ENCODE measurements at places on chromosomes 11 and 22.

- DNase-seq, result no peak
Observed at GRCh38 chr22:24178502-24179440, 2.5 kb upstream of the SUSD2 start.

DNA sequence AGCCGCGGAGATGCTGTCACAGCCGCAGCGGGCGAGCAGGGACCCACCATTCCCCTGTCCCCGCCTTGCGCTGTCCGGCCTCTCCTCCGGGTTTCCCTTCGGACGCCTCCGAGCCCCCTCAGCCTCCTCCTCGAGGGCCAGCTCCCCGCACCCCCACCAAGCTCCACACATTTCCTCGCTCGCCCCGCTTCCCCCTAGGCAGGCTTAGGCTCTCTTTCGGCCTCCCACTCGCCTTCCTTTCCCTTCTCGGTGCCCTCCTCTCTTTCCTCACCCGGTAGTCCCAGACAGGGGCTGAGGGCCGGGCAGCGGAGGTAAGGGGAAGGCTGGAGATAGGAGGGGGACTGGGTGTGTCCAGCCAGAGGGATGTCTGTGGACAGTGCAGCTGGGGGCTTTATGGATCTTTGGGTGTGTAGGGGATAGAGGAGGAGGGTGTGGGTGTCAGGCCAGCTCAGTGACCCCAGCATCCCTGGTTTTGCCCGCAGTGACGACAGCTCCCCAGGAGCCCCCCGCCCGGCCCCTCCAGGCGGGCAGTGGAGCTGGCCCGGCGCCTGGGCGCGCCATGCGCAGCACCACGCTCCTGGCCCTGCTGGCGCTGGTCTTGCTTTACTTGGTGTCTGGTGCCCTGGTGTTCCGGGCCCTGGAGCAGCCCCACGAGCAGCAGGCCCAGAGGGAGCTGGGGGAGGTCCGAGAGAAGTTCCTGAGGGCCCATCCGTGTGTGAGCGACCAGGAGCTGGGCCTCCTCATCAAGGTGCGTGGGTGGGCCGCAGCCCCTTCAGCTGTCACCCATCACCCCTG, 1.6 kb downstream of the KCNK4 start:
- DNase-seq, result no peak

GRCh38 chr22:37999236-37999635, 14.9 kb upstream of the SOX10 start:
- DNase-seq, result no peak

DNA sequence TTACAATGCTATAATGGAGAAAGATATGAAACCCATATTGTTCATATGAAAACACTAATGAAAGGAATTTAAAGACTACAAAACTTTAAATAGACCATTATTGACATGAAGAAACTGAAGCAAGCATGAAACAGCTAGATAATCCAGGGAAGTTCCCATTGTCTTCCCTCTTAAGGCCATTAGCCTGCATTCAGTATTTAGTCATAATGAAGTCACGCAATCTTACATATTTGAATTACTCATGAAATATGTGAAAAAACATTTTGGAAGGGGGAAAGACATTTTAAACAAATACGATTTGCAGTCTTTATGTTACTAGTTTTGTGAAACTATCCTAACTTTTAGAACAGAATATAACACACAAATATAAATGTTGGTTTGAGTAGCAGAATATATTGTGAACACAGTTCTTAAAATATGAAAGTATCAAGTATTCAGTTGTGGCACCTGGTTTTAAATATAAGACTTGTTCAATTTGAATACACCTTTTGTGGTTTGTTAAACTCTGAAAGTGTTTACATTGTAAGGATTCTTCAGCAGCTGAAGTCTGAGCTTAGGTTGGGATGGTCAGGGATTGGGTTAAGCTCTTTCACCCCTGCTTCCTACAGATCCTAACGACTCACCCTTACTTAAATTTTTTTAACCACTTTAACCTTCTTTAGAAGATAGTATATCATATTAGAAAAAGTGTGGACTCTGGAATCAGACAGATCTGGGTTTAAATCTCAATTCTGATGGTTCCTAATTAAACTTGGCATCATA, 500.3 kb upstream of the TENM4 start:
- DNase-seq, result peak; percentile 31

- no peak for DNase-seq
Observed at GRCh38 chr22:42855211-42855610, 1.9 kb downstream of the ARFGAP3 start.

- no peak for DNase-seq
Observed at GRCh38 chr11:123034597-123034996, 27.3 kb downstream of the HSPA8 start.

DNA sequence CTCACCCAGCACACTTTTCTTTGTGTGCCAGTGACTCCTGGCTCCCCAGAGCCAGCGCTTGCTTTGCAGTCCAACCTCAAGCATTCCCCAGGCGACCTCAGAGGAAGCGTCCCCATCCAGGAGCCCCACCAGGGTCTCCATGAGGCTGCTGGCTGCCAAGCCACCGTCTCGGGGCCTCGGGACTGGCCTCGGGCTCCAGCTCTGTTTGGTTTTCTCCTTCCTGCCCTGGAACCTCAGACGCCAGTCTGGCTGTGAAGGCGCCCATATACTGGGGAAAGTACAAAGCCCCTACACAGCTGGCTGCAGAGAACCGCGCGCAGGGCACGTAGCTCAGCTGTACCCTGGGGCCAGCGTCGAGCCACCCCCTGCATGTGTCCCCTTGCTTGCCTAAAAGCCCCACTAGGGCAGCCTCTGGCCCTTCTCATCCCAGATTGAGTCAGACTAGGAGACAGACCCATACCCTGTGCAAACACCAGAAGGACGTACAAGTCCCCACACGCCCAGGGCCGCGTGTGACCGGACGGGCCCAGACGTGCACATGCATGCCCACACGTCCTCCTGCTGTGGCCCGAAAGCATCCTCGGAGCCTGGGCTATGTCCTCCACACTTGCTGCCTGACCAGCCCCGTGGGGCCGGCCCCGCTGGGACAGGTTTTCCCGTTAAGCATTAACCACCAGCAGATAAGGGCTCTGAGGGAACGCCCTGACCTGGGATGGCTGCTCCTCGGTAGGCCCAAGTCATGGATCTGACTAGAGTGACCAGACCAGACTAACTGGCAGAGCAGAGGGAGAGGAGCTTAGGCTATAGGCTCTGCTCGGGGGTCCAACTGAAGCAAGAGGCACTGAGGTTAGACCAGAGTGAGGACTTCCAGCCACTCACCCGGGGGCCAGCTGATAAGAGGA, 4.2 kb upstream of the SYT8 start:
- no peak for DNase-seq

- no peak for DNase-seq
Observed at GRCh38 chr11:70014291-70014690, 63.8 kb upstream of the ANO1 start.

DNA sequence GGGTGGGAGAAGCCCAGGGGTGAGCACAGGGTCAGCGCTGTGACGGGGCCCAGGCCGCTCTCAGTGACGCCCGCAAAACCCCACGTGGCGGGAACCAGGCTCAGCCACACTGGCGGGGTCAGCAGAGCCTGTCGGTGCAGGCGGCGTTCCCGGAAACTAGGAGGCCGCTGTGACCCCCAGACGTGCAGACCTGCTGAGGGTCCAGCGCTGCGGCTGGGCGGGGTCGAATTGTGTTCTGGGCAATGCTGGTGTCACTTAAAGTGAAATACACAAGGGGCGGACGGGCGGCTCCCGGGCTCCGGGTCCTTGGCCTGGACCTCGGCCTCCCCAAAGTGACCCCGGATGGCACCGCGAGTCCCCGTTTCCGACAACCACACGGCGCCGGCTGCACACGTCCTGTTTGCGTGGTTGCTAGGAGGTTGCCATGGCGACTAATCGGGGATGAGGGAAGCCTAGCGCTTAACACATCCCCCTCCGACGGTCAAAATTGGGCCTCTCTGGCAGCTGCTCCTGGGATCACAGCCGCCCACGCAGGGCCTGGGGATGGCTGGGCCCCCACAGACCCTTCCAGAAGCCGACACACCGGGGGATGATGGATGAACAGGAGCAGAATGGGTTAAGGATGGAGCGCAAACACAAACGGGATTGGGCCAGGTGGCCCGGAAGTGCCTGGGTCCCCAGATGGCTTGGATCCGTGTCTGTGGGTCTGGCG, 81.7 kb upstream of the PRR5 start:
- DNase-seq, result no peak

GRCh38 chr11:124725719-124726105, 14.0 kb upstream of the NRGN start:
- DNase-seq, result no peak

DNA sequence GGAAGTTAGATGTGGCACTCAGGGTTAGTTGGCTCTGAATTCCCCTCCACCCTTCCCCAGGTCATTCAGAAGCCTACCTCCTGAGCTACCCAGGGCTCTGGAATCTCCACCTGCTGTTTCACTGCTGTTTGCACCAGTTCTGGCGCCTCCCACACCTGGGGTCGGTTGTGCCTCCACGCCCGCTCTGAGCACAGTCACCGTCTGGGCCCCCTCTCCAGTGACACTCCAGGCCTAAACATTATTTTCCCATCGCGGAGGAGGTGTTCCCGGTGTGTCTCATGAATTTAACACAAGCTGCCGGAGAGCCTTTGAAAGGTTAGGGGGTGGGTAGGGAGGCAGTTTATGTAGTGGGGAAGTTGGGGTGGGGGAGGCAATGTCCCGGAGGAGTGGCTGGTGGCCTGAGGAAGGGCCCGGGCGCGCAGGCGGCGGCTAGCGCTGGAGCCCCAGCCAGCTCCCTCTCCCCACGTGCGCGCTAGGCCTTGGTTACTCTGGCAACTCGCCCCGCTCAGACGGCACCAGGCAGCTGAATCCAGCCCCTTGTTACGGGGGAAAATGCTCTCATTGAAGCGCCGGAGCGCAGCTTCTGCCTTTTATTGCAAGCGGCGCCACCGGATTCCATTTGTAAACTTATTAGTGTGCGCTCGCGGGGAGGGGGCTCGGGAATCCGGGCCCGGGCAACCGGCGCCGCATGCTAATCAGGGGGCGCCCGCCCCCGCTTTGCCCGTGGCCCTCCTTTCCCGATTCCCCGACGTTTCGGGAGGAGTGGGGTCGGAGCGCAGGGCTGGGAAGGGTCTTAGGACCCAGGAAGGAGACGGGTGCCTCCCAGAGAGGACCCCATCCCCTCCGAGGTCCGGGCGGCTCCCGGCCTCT, 52.4 kb downstream of the GRIK4 start:
- no peak for DNase-seq
